ENCODE measurements at places on chromosomes 12 and 14.

GRCh38 chr12:111467092-111467856 lies 61.6 kb downstream of the SH2B3 start:
- DNase-seq, result no peak

GRCh38 chr12:127280393-127281275 lies 986.3 kb upstream of the TMEM132C start:
- DNase-seq, result peak; percentile 12

- DNase-seq, result no peak
Measured at GRCh38 chr12:34296143-34297041, 274.1 kb downstream of the ALG10 start.

DNA sequence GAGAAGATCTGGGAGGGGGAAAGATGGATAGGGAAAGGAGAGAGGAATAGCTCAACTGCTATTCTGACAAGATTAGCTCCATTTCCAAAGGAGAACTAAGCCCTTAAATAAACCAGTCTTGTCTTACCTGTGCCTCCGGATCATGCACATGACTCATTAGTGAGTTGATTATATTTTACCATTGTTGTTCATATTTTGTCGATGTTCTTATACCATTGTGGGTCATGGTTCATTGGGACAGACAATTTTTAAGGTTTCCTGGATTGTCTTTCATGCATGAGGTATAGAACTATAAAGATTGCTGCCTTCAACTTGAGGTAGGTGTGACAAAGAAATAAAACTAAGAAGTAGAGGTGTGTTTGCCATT lies 243.0 kb upstream of the ATP2B1 start:
- DNase-seq, result no peak

- no peak for DNase-seq
Measured at GRCh38 chr12:48966177-48966895, 5.2 kb downstream of the WNT10B start.

Data from NCI-H1092 (cell line).